ENCODE measurements at places on chromosomes 3 and 15. TPM values are rescaled to one million over a fixed set of nuclear protein-coding genes. Genes with fewer than 3 reads are reported as not detected.

Gene CKMT1B
- total RNA-seq, result 6.7 TPM

Gene TRIM42
- total RNA-seq, result not detected

Gene WNT5A
- 6.6 TPM for total RNA-seq

Gene PIGZ
- 5.0 TPM for total RNA-seq

Gene SLC28A1
- total RNA-seq, result not detected

Gene TM6SF1
- total RNA-seq, result 20.1 TPM

Gene EDC3
- 12.9 TPM for total RNA-seq

Gene USP50
- total RNA-seq, result 1.1 TPM

Gene FAM219B
- total RNA-seq, result 64.6 TPM

GRCh38 chr3:37694284-37694675 lies 167.4 kb upstream of the CTDSPL start:
- no peak for DNase-seq

DNA sequence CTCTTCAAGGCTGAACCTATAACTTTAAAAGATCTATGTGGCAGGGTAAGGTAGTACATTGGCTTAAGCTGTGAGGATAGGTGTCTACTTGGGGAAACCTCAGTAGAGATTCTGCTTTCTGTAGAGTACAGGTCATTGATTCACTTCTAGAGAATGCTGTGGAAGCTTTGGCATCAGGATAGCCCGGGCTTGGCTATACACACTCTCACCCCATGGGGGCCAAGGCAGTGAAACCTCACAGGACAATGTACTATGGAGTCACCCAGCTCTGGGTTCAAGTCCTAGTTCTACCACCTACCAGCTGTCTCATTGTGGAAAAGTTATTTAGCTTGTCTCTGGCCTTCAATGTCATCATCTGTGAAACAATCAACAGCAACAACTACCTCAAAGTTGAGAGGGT lies 9.0 kb downstream of the MTFMT start:
- no peak for DNase-seq

DNA sequence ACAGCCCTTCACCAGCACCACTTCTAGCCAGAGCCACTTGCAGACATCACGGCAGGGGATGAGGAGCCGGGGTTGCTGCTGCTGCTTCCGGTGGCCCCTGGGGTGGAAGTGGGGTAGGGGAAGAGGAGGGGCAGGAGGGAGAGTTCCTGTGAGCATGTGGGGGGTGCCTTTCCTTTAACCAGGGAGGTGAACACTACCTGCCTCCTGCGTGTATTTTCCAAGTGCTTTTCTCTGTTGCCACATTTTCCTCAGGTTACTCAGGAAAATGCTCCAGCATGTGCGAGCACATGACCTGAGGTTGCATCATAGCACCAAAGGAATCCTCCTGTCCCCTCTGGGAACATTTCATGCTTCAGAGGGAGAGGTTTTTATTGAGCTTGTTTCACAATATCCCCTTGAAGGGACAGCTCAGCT lies 12.2 kb upstream of the SACM1L start:
- DNase-seq, result no peak

- no peak for DNase-seq
These were observed 205.0 kb upstream of the STAC start for GRCh38 chr3:36175113-36175812.

GRCh38 chr3:15356176-15356575 lies 23.8 kb upstream of the SH3BP5 start:
- no peak for DNase-seq

GRCh38 chr15:77748078-77749064 lies 115.7 kb upstream of the LINGO1 start:
- no peak for DNase-seq

- no peak for DNase-seq
These were observed 35.8 kb downstream of the ABI3BP start for GRCh38 chr3:100957261-100957986.

- DNase-seq, result no peak
These were observed 67.2 kb upstream of the CSTA start for GRCh38 chr3:122257644-122258364.

GRCh38 chr15:63226155-63226883 lies 36.9 kb downstream of the RAB8B start:
- no peak for DNase-seq

GRCh38 chr15:78831229-78832207 lies 20.3 kb upstream of the ADAMTS7 start:
- no peak for DNase-seq

GRCh38 chr3:142628801-142629200 lies 32.6 kb downstream of the PLS1 start:
- DNase-seq, result no peak

DNA sequence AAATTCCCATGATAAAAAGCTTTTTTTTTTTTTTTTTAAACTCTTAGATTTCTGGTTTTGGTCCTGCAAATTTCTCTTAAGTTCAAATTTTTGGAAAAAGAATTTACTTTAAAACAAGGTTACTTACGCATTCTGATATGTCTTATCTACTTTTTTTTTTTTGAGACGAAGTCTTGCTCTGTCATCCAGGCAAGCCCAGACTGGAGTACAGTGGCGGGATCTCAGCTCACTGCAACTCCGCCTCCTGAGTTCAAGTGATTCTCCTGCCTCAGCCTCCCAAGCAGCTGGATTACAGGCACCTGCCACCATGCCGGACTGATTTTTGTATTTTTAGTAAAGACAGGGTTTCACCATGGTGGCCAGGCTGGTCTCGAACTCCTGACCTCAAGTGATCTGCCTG lies 83.2 kb downstream of the RASA2 start:
- no peak for DNase-seq
